Hair follicle dermal papilla cell (primary cell): ENCODE measurements at places on chromosomes 1 and 21. TPM values are rescaled to one million over a fixed set of nuclear protein-coding genes. Genes with fewer than 3 reads are reported as not detected.

GJA4 gene
- not detected in 2 replicates for total RNA-seq

APCS gene
- not detected in 2 replicates for total RNA-seq

GNG4 gene
- under 0.01 TPM in 1 of 2 replicates, not detected in the other for total RNA-seq

ABCG1 gene
- total RNA-seq, result under 0.01 TPM in 1 of 2 replicates, not detected in the other

AGMAT gene
- 0.16 and 1.3 TPM in 2 replicates for total RNA-seq

PROK1 gene
- 0.12 TPM in 1 of 2 replicates, not detected in the other for total RNA-seq

S100A1 gene
- not detected in 2 replicates for total RNA-seq

FCRL4 gene
- total RNA-seq, result not detected in 2 replicates
